ENCODE measurements at places on chromosomes 13 and 19.
A peak's percentile ranks its signal among the peaks of the same experiment; 100 is the strongest.

- DNase-seq, result no peak
Measured at GRCh38 chr13:103539265-103539664, 473.0 kb upstream of the SLC10A2 start.

DNA sequence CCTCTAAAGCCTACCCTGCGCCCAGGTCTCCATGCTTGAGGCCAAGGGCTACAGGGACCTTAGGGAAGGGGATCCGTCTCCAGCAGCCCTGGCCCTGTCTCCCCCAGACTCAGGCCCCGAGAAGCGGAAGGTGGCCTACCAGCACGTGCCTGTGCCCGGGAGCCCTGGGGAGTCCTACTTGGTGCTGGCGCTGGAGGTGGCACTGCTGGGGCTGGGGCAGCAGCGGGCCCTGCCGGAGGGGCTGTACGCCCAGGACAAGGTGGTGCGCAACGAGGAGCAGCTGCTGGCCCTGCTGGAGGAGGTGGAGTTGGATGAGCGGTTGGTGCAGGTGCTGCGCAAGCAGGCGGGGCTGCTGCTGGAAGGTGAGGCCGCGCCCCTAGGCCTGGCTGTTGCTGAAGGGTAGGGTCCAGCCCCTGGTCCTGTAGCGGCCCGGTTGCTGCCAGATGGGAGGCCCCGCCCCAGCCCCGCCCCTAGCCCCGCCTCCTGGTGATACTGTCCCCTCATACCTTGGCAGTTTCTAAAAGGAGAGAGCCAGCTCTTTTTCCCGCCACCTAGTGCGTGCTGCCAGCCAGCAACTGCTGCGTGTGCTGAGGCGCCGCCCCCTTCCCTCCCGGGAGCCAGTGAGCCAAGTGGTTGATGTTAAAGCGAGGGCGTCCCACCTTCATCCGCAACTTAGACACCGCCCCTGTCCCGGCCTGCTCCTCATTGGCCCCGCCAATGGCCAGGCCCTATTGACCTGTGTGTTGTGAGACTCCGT lies 22.6 kb downstream of the ZSWIM4 start:
- peak; percentile 66 for DNase-seq

DNA sequence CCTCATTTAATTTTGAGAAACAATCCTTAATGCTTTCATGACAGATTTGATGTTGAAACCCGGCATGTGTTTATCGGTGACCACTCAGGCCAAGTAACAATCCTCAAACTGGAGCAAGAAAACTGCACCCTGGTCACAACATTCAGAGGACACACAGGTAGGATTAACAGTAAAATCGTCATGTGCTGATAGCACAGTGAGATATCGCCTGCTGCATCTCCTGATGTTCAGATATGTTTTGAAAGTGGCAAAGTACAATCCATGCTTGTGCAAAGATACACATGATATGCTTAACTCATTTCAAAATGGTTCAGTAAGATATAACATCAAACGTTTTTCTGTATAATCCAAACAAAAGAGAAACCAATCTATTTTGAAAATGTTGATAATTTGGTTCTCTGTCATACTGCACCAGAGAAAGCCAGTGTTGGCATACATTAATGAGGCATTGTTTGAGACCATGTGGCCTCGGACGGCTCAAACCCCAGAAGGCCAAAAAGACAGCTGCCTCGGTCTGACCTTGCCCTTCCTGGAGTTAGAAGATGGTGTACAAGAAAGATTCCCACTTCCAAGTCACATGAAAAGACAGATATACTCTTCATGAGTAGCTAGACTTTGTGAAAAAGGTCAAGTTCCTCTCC lies 76.2 kb downstream of the DHRS12 start:
- no peak for DNase-seq

GRCh38 chr19:16022251-16022650 lies 54.0 kb upstream of the TPM4 start:
- DNase-seq, result no peak

DNA sequence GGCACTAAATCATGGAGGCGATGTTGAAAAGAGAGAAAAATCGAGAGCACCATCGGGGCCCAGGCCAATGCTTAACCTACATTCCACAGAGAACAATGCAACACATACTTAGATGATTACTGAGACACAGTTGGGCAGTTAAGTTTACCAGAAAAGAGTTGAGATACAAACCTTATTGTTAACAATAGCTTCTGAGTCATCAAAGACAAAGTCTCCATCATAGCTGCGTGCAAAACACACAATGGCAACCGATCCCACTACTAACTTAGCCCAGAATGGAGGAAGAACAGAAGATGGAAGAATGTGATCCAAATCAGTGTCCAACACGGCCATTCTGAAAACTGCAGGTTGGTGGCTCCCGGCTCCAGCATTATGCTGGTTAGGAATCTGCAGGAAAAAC lies 6.2 kb downstream of the TMTC4 start:
- DNase-seq, result no peak

DNA sequence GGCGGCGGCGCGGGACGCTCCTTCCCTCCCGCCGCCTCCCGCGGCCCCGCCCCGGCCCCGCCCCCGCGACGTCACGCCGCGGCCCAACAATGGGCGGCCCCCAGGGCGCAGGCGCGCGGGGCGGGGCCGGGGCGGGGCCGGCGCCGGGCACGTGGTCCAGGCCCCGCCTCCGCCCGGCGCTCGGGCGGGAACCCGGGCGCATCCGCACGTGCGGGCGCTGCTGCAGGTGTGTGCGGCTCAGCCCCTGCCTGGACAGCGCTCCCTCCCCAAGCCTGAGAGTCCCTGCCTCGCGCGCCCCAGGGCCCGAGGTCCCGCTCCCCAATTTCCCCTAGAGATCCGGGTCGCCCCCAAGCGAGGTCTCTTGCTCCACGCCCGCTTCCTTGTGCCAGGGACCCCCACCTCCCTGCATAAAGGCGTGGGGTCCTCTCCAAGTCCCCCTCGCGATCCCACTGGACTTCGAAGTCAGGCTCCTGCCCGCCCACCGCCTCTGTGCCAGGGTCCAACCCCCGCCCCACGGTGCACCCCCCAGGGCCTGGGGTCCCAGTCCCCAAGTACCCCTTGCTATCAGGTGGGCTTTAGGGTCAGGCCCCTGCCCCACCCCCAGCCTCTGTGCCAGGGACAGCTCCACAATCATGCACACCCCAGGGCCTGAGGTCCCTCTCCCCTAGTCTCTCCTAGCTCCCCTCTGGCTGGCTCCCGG lies at the start of gene MEX3D:
TSS of gene MEX3D (minus strand) at position 6 of the 700 bp plus-strand sequence. CDS start 267 bp downstream, outside the sequence.
- DNase-seq, result peak; percentile 79

DNA sequence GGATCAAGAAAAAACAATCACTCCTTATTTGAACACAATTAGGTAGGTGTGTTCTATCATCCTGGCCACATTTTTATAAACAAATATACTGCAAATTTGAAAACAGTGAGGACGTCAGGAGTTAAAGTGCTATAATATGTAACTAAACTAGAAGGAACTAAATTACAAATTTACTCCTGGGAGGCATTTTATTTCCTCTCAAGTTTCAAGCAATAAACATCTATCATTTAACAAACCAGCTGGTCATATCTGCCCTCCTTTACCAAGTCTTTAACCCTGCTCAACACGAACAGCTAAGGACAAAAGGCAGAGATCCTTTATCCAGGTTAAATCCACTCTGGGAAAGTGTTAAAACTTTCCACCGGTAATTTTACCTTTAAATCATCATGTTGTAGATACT lies 26.5 kb downstream of the ANKRD10 start:
- DNase-seq, result no peak

GRCh38 chr13:47555235-47555634 lies 445.8 kb downstream of the SUCLA2 start:
- DNase-seq, result no peak

GRCh38 chr13:99871249-99871898 lies 100.2 kb downstream of the ZIC5 start:
- no peak for DNase-seq

GRCh38 chr13:24166561-24166960 lies 6.0 kb downstream of the SPATA13 start:
- no peak for DNase-seq

DNA sequence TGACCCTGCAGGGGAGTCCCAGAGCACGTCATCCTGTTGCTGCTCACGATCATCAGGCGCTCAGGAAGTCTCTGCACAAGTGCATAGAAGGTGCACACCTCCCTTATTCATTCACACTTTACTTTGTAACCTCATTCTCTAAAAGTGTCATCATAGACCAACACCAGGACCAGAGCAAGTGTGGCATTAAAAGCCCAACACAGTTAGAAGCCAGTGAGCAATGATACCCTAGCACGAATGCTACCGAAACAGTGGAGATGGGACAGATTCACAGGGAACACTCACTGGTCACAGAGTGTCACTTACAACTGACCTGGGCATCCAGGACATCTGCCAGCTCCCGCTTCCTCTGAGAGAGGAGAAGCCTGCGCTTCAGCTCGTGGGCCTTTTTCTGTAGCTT lies 17.0 kb downstream of the HAUS8 start:
- no peak for DNase-seq
